ENCODE measurements at places on chromosomes 16 and 17.

DNA sequence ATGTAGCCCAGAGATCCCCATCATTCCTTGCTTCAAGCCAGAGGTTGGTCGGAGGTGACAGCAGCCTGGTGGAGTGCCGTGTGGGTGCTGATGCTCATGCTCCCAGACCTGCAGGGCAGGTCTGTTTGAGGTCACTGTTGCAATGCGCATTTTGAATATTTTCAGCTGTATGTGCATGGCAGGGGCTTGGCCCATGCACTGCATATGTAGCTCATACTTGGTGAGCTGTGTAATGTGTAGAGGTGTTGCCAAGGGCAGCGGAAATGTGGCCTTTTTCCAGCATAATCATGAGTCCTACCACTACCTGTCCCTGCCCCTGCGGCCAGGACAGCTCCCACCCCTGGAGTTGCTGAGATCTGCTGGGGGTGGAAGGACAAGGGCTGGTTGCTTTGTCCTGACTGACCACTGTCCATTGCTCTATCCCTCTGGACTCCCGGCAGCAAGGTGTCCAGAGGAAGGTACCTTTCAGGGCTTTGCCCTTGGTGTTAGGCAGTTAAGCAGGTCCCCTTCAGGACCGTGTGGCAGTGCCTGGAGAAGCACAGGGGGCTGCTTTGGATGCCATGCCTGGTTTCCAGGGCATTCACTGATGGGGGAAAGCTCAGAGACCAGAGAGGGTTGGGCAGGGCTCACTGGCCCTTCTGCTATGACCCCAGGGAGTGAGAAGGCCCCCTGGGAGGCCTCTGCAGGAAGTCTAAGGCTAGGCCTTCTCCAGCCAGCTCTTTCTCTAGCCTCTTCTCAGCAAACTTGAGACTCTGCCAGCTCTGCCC, 215.2 kb downstream of the NTN1 start:
- no peak for DNase-seq

- no peak for DNase-seq
These were observed 82.6 kb upstream of the GNAO1 start for GRCh38 chr16:56108724-56109123.

- no peak for DNase-seq
These were observed 32.6 kb downstream of the CNTNAP4 start for GRCh38 chr16:76309639-76310335.

DNA sequence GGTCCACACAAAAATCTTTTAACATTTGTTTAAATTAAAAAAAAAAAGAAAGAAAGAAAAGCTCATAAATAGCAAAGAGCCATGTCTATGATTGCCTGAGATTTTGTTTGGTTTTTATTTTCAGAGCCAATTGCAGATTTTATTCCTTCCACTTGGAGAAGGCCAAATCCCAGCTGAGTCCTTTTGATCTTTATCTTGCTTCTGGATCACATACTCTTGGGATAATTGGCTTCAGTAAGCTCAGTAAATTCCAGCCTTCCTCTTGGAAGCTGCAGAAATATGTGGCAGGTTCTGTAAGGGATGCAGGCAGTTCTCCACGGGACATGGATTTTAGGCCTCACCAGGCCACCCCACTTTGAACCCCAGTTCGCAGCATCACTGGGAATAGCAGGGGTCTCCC, 63.3 kb upstream of the TMC5 start:
- no peak for DNase-seq

DNA sequence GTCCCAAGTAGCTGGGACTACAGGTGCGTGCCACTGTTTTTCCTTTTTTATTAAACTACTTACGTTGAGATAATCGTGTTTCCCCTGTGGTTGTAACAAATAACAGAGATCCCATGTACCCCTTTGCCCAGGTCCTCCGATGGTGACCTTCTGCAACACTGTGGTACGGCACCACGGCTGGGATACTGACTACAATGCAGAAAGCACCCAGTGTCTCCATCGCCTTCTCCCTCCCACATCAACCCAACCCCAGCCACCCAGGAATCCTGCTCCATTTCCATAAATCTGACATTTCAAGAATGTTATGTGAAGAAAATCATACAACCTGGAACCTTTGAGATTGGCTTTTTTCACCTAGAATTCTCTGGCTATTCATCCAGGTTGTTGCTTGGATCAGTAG, 22.1 kb downstream of the MPRIP start:
- no peak for DNase-seq

DNA sequence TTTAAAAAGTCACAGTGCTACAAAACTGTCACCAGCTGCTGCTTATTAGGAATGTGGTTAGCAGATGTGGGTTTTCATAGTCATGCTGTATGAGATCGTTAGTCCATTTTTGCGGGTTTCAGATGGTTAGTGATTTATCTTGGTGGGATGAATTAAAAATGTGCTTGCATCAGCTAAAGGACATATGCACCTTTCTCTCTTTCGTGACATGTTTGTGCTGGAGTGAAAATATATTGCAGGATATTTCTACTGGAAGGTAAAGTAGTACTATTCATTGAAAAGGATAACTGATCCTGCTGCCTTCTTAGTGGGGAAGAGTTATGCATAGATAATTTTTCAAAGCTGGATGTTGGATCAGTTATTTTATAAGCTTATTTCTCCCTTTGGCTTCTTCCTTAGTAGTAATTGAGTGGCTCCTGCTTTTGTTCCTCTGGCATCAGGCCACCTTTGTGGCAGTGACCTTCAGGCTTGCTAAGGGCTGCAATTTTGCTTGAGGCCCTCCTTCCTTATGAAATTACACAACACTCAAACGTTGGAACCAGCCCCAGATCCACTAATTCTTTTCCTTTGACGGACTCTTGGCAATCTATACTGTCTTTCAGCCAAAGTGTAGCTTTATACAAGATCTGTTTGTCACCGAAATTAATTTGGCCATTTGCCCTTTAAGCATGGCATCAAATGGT, 7.5 kb upstream of the SNTB2 start:
- peak; percentile 93 for DNase-seq

DNA sequence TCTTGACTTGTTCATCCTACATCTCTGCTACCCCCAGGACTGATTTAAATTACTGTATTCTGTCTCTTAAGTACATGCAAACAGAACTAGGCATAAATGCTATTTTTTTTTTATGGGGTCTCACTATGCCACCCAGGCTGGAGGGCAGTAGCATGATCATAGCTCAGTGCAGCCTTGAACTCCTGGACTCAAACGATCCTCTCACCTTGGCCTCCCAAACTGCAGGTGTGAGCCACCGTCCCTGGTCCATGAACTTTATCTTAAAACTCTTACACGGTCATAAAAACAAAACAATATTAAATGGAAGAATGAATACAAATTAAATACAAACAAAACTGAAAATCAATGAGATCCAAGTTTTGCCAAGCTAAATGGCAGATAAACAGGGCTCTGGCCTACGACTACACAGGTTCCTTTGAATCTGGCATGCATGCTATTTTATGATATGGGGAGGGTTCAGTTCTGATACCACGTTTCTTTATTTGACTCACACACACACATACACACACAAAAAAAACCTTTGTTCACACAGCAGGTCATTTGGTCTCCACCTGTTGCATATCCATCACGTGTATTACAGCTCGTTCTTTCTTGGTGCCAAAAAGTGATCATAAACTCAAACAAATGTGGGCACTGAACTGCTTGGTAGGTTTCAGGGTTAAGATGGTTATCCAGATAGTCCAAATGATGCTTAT, 1.1 kb upstream of the PKD1L3 start:
- no peak for DNase-seq

- DNase-seq, result no peak
These were observed 789 bp downstream of the CSNK1D start for GRCh38 chr17:82272495-82273326.

GRCh38 chr16:88593489-88593888, 23.3 kb downstream of the ZC3H18 start:
- DNase-seq, result no peak

- no peak for DNase-seq
These were observed 26.6 kb upstream of the NLRP1 start for GRCh38 chr17:5610956-5611355.

- DNase-seq, result no peak
These were observed 59.6 kb downstream of the TANGO6 start for GRCh38 chr16:68902969-68903345.

DNA sequence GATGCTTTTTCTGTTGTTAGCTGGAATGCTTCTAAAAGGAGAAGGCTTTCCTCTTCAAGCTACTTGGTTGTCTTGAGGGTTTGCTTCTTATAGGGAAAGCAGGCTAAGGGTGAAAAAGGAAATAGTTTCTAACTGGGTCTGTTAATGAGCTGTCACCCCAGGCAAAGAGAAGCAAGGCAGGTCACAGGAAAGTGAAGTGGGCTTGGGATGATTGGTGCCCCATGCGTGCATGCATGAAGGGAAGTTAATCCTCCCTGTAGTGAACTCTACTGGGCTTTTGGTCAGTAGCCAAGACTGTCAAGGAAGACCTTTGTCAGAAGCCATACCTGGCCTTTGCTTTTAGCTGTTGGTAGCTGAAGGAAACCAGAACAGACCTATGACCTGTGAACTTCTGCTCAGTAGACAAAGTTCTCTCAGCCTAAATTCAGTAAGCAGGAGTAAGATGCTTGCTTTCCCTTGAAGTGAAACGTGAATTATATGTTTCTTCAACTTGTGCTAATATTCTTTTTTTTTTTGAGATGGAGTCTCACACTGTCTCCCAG, 16.5 kb downstream of the TENT4B start:
- no peak for DNase-seq
